Activated B cell treated with CpG ODN at 0.5 μM for 24 hours (primary cell): ENCODE measurements at places on chromosomes 2 and 18. TPM values are rescaled to one million over a fixed set of nuclear protein-coding genes. Genes with fewer than 3 reads are reported as not detected.

Gene RAB6C
- not detected in 2 replicates for total RNA-seq

Gene CSRNP3
- total RNA-seq, result not detected in 2 replicates

GRCh38 chr2:70961648-70961994, 16.8 kb upstream of the ANKRD53 start:
- no peak for DNase-seq

GRCh38 chr2:100589527-100589926, 26.7 kb downstream of the PDCL3 start:
- DNase-seq, result no peak

DNA sequence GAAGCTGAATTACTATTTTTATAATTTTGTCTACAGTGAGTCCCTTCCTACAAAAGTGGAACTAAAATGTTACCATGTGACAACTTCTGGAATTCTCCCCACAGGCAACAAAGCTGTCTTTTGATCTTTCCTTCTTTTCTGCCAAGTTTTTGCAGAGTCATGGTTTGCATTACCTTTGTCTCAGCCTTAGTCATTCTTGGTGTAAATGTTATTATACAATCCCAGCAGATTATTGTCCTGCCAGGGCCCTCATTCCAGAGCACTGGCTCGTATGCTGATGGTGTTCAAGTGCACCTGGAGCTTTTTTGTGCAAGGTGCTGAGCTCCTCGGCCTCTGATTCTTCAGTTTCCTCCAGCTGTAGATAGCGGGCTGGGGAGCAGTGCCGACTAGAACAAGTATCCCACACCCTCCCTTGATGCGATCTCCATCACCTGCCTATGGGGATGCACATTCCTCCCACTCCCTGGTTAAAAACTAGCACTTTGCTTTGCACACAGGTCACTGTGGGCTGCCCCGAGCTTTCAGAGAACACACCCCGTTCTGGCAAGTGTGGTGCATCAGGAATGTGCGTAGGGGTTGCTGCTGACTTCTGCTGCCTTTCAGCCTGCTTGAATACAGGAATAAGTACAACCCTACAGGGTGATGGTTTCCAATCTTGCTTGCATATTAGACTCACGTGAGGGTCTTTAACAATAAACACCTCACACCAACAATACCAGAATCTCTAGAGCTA, 263.6 kb downstream of the RNF144A start:
- DNase-seq, result no peak

GRCh38 chr2:69742322-69742952, 503 bp downstream of the ANXA4 start:
- no peak for DNase-seq

DNA sequence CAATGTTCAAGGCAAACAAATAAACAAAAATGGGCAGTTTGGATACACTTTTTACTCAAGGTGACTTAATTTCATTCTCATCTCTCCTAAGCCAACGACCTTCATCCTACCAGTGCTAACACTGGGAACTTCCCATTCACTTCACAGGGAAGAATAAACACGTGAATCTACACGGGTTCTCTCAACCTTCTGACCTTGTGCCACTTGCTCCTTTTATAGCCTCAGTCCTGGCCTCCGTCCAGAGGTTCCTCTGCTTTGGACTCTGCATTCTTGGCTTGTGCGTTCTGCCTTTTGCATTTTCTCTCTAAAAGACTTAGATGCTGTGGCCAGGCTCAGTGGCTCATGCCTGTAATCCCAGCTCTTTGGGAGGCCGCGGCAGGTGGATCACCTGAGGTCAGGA, 13.8 kb downstream of the ZNF2 start:
- DNase-seq, result no peak

DNA sequence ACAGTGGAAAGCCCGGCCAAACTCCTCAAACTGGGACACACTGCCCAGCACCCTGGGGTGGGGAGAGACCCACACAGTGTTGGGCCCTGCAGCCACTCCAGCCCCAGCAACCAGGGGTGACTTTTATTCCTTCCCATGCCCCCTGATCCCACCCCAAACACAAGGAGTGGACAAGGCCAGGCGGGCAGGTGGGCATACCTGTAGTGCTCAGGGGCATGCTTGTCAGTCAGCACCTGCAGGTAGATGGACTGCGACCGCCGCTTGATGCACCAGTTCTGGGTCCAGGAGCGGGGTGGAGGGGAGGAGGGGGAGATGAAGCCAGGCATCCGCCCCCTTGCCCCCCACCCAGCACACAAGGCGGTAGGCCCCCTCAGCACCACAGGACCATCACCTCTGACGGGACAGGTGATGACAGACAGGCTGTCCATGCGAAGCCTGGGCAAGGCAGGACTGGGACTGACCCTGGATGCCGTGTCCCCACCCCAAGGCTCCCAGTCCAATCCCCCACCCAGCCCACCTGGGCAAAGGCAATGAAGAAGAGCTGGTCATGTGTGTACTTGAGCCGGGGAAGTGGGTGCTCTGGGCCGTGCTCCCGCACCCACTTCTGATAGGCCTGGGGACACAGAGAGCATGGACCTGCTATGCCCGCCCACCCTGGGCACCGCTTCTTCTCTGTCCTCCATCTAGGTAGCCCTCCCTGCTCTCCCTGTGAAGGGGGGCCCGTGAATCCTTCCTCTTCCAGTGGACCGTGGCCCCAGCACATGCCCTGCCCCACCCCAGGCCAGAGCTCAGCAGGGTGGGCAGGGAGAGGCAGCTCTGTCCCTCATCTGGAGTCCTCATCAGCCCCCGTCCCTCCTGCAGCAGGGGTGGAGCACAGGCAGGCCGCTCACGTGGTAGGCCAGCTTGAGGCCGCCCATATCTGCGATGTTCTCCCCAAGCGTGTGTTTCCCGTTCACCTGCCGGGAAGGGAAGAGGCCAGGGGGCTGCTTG, 7.1 kb downstream of the ECEL1 start:
- DNase-seq, result no peak
